Stimulated activated CD4-positive, alpha-beta T cell treated with anti-CD3 and anti-CD28 coated beads, Interleukin-12 subunit alpha, Interleukin-12 subunit beta, amount 100 ng/mL, for 48 hours (primary cell): ENCODE measurements at places on chromosomes 4 and X.

DNA sequence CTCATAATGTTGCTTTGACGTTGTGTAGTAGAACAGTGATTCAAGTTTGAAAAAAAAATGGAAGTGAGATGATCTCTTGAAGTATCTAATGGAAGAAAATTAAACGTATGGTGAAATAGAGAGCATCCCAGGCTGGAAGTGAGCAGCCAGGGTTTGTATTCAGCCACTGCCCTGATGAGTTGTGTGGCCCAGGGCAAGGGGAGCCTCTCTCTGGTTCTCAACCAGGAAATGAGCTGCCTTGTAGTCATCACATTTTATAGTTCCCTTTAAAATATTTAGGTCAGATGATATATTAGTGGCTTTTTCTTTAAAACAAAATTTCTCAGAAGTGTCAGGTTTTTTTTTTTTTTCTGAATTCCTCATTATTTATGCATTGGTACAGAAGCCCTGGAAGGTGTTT, 150.3 kb downstream of the GPAT3 start:
- DNase-seq = no peak

GRCh38 chr4:45423896-45424295, 697.5 kb upstream of the GNPDA2 start:
- no peak for DNase-seq

- no peak for DNase-seq
These were observed 54.0 kb downstream of the KLHL8 start for GRCh38 chr4:87166296-87166854.

GRCh38 chrX:13940671-13941070, 89.0 kb downstream of the GEMIN8 start:
- DNase-seq = no peak

- no peak for DNase-seq
These were observed 351.7 kb upstream of the NOCT start for GRCh38 chr4:138663883-138664282.

DNA sequence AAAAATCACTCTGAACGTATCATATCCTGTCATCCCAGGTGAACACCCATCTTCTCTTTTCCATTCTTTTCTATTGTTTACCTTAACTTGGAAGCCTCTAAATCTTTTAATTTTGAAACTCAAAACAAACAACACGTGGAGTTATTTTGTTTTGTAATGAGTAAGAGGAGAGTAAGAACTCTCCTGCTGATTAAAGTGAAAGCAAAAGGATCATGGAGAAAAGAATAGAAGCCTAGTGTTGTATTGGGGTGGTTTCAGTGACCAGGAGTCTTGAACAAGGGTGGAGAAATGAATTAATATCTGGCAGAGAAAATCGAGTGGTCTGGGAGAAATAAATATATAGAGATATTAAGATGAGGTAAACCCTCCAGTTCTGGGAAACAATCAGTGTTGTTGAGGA, 237.4 kb upstream of the UGT8 start:
- DNase-seq = no peak

GRCh38 chr4:166312166-166312565, 439.1 kb downstream of the TLL1 start:
- DNase-seq = no peak

- no peak for DNase-seq
These were observed 505.5 kb downstream of the ANKRD50 start for GRCh38 chr4:124206779-124207605.
